ENCODE measurements at places on chromosomes 7 and 10. TPM values are rescaled to one million over a fixed set of nuclear protein-coding genes. Genes with fewer than 3 reads are reported as not detected.

Gene OR13A1
- not detected for polyA plus RNA-seq

Gene HOXA6
- 8.7 TPM for polyA plus RNA-seq

Gene AGAP5
- 15.1 TPM for polyA plus RNA-seq

DNA sequence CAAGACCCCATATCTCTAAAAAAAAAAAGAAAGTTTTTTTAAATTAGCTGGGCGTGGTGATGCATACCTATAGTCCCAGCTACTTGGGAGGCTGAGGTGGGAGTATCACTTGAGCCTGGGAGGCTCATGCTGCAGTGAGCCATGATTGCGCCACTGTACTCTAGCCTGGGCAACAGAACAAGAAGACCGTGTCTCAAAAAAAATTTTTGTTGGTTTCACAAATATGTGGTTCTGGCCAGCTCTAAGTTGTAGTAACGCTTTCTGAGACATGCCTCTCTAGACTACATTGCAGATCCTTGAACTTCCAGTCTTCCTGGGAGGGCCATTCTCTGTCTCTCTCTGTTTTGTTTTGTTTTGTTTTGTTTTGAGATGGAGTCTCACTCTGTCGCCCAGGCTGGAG is 24.6 kb upstream of the RHBDD2 start:
- DNase-seq = no peak

GRCh38 chr7:80671744-80672143 is 33.3 kb downstream of the CD36 start:
- no peak for DNase-seq

Data from forelimb muscle (tissue), 1 donor.